Body of pancreas (tissue), 4 donors: ENCODE measurements at places on chromosomes 12 and 14. TPM values are rescaled to one million over a fixed set of nuclear protein-coding genes. Genes with fewer than 3 reads are reported as not detected.
A peak's percentile ranks its signal among the peaks of the same experiment; 100 is the strongest.

The LTB4R2 gene
- 10.9 TPM for total RNA-seq

The CDC42BPB gene
- 102 TPM for total RNA-seq

The FGF23 gene
- not detected for total RNA-seq

The NKX2-8 gene
- not detected for total RNA-seq

The CLBA1 gene
- total RNA-seq, result 21.1 TPM

The GARIN6 gene
- total RNA-seq, result not detected

DNA sequence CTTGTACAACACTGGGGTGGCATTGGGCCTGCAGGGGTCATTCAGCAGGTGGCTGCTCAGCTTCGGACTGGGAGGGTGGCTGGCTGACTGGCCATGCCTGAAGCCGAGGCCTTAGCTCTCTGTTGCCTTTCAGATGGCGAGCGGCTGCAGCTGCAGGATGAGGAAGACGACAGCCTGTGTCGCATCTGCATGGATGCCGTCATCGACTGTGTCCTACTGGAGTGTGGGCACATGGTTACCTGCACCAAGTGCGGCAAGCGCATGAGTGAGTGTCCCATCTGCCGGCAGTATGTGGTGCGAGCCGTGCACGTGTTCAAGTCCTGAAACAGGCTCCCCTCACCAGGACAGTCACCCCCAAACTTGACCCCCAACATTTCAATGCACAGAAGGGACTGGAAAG is 23.3 kb downstream of the RNF34 start:
- H3K4me3 ChIP-seq, result no peak overlapping the region
- no peak for DNase-seq
- no peaks in the 10 kb centered on the region for H3K4me1 ChIP-seq
- no peaks in the 10 kb centered on the region for H3K27me3 ChIP-seq

- no peak overlapping the region for H3K4me3 ChIP-seq
- H3K27me3 ChIP-seq, result no peaks in the 10 kb centered on the region
- no peaks in the 10 kb centered on the region for H3K36me3 ChIP-seq
- H3K27ac ChIP-seq, result no peak overlapping the region
- H3K4me1 ChIP-seq, result no peaks in the 10 kb centered on the region
These were observed 40.9 kb downstream of the TRIP11 start for GRCh38 chr14:91998667-91999570.

GRCh38 chr12:51886021-51886710 is 1.7 kb upstream of the ANKRD33 start:
- DNase-seq, result peak; percentile 83
- H3K4me1 ChIP-seq, result peaks cover 3% of the 10 kb centered on the region

- no peaks in the 10 kb centered on the region for H3K36me3 ChIP-seq
- DNase-seq, result no peak
- no peak overlapping the region for H3K4me3 ChIP-seq
- no peak overlapping the region for H3K27ac ChIP-seq
- no peaks in the 10 kb centered on the region for H3K4me1 ChIP-seq
These were observed 72.9 kb upstream of the ELK3 start for GRCh38 chr12:96121271-96121711.

DNA sequence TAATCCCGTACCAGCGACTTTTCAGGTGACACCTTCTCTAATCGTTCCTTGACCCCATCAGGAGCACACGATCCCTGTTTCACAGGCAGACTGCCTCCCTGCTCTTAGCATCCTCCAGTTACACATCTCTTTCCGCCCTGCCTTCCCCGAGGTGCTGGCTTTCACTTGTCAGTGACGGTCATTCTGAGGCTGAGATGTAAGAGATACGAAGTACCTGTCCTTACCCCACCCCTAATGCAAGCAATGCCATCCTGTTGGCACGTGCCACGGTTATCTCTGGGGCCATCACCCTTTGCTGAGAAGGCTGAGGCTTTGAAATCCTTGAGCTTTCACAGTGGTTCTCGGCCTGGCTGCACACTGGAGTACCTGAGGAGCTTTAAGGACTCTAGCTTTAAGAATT is 24.4 kb downstream of the B4GALNT3 start:
- H3K36me3 ChIP-seq, result no peaks in the 10 kb centered on the region
- no peaks in the 10 kb centered on the region for H3K27me3 ChIP-seq
- no peaks in the 10 kb centered on the region for H3K4me1 ChIP-seq
- H3K27ac ChIP-seq, result no peak overlapping the region

- no peak overlapping the region for H3K4me3 ChIP-seq
- H3K36me3 ChIP-seq, result no peaks in the 10 kb centered on the region
- H3K27me3 ChIP-seq, result no peaks in the 10 kb centered on the region
- H3K4me1 ChIP-seq, result no peaks in the 10 kb centered on the region
These were observed 222.5 kb upstream of the RTL1 start for GRCh38 chr14:101125719-101126651.

DNA sequence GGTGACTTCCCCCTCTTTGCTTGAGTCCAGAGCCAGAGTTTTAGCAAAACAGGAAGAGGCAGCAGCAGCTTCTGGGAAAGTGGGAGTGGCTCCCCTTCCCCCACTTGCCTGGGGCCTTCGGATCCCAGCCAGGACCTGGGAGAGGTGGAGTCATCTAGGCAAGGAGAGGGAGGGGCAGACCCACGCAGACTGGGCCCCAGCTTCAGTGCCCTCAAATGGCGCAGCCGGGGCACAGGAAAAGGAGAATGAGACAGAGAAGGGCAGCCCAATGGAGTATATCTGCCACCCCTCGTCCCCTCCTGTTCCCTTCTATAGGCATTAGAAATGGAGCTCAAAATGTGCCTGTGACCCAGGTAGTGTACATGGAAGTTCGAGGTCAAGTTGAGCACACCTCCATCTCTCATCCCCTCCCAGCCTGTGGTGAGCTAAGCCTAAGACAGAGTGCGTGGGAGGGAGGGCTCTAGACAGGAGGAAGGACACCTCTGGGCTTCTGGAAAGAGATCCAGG is 9.3 kb upstream of the HDAC7 start:
- H3K4me1 ChIP-seq, result peaks cover 26% of the 10 kb centered on the region
- no peaks in the 10 kb centered on the region for H3K27me3 ChIP-seq
- H3K4me3 ChIP-seq, result no peak overlapping the region
- peak; percentile 61 for DNase-seq

DNA sequence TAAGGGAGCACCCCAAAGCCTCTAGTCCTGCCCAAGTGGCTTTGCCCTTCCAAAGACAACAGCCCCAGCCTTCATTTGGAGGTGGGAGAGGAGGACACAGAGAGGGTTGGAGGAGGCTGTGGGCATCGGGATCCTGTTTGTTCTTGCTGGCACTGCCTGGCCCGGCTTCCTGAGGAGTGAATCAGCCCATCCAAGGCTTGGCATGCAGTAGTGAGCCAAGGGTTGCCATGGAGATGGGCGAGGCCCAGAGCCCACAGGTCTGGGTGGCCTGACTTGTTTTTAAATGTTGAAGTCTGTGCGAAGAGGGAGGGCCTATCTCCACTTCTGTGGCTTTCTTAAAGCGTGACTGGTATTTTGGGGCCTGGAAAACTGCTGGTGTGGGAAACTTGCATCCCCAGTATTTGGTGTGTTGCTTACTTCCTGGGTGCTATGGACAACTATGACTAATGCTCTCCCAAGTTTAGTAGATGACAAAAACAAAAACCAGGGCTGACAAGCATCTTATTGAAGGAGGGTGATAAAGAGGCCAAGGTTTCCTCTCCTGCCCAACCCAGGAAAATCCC is 15.8 kb downstream of the CD9 start:
- peak overlapping the region; percentile 65 for H3K27ac ChIP-seq
- no peaks in the 10 kb centered on the region for H3K36me3 ChIP-seq
- no peaks in the 10 kb centered on the region for H3K27me3 ChIP-seq
- H3K4me1 ChIP-seq, result peaks cover 21% of the 10 kb centered on the region
- no peak overlapping the region for H3K4me3 ChIP-seq
- DNase-seq, result peak; percentile 92

DNA sequence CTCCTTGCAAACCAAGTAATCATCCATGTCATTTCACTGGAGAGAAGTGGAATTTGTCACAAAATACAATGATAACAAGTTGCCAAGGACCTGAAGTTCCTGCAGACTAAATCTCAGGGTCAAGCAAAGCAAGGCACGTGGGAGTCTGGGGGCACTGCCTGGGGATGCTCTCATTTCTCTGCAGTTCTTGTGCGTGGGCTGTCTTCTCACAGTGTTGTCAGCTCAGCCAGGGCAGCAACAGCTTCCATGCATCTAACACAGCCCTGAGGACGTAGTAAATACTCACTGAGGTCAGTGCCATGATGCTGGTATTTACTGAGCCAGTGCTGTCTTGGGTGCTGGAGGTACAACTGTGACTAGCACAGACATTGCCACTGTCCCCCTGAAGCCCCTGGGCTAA is 62.9 kb upstream of the CMKLR1 start:
- DNase-seq, result no peak
- H3K27me3 ChIP-seq, result no peaks in the 10 kb centered on the region
- H3K36me3 ChIP-seq, result no peaks in the 10 kb centered on the region
- H3K4me1 ChIP-seq, result no peaks in the 10 kb centered on the region
- no peak overlapping the region for H3K27ac ChIP-seq

GRCh38 chr12:122788387-122788786 is 14.0 kb downstream of the CCDC62 start:
- no peak overlapping the region for H3K27ac ChIP-seq
- no peak for DNase-seq
- no peaks in the 10 kb centered on the region for H3K27me3 ChIP-seq
- no peaks in the 10 kb centered on the region for H3K36me3 ChIP-seq
- peaks cover under 1% of the 10 kb centered on the region for H3K4me1 ChIP-seq

- no peak overlapping the region for H3K4me3 ChIP-seq
- H3K27me3 ChIP-seq, result no peaks in the 10 kb centered on the region
- H3K36me3 ChIP-seq, result no peaks in the 10 kb centered on the region
- peaks cover 23% of the 10 kb centered on the region for H3K4me1 ChIP-seq
- DNase-seq, result no peak
- H3K27ac ChIP-seq, result no peak overlapping the region
These were observed 45.4 kb upstream of the TESC start for GRCh38 chr12:117144599-117144998.

DNA sequence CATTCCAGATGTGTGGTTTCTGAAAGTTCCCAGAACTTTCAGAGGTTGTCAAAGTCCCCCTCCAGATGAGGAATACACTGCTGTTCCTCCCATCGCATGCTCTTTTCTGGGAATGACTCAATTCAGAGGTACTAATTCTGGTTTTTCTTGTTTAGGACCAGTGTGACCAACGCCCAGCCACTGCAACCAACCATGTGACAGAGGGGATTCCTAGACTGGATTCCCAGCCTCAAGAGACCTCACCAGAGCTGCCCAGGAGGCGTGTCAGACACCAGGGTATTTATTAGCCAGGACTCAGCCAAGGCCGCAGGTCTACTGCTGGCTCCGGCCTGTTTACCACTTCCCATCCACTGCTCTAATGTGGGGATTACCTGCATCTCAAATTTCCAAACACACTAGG is 24.2 kb downstream of the TRAFD1 start:
- peak overlapping the region; percentile 19 for H3K27ac ChIP-seq
- DNase-seq, result peak; percentile 61
- H3K4me3 ChIP-seq, result no peak overlapping the region
- no peaks in the 10 kb centered on the region for H3K4me1 ChIP-seq
- peaks cover 7% of the 10 kb centered on the region for H3K36me3 ChIP-seq
- H3K27me3 ChIP-seq, result no peaks in the 10 kb centered on the region

DNA sequence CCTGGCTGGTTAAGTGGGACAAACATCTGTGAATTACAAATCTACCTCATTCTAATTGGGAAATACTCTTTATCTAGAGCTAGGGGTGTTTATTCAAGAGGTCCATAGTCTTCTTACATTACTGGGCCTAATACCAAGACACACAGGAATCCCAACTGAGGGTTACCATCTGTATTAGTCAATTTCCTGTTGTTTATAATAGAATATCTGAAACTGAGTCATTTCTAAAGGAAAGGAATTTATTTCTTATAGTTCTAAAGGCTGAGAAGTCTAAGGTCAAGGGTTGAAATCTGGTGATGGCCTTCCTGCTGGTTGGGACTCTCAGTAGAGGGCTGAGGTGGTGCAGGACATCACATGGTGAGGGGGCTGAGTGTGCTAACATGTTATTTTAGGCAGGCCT is 36.0 kb downstream of the RTRAF start:
- no peak for DNase-seq
- no peaks in the 10 kb centered on the region for H3K27me3 ChIP-seq
- no peak overlapping the region for H3K4me3 ChIP-seq
- peak overlapping the region; percentile 23 for H3K27ac ChIP-seq
- peaks cover 8% of the 10 kb centered on the region for H3K4me1 ChIP-seq

- H3K27ac ChIP-seq, result no peak overlapping the region
- no peaks in the 10 kb centered on the region for H3K27me3 ChIP-seq
- H3K4me1 ChIP-seq, result peaks cover 10% of the 10 kb centered on the region
- H3K4me3 ChIP-seq, result no peak overlapping the region
These were observed 49.2 kb downstream of the FBXW8 start for GRCh38 chr12:116959845-116960514.
